SW480 (cell line): ENCODE measurements at places on chromosomes 4 and X.

DNA sequence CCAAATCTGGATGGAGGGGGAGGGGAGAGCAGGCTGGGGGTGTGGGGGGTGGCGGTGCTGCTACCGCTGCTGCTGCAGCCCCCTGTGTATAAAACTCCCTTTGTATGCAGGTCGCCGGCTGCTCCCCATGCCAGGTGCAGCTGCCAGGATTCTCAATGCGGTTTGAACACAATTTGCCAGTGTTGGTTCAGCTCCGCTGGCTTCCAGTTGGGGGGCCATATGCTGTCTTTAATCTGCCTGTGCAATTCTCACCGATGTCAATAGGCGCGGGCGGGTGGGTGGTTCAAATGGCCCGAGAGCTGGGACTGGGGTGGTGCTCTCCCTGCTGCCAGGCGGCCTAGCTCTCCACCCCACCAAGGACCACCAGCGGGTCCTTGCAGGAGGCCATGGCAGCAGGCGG lies 257.6 kb downstream of the BCOR start:
- DNase-seq = no peak

- no peak for DNase-seq
Measured at GRCh38 chr4:1850276-1850675, 5.7 kb downstream of the LETM1 start.

DNA sequence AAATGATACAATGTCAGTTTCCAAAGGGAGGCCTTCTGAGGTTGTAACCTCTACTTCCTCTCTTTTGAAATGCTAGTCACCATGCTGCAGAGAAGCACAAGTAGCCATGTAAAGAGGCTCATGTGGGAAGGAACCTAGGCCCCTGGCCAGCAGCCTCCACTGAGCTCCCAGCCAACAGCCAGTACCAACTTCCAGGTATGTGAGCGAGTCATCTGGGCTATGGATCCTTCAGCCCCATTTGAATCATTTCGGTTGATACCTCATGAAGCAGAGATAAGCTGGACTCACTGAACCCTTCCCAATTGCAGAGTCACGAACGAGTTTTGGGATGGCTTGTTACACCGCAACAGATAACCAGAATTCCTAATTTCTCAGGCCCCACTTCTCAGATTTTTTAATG lies 187.0 kb upstream of the LDB2 start:
- no peak for DNase-seq

GRCh38 chr4:108980455-108981239 lies 217.8 kb upstream of the ETNPPL start:
- no peak for DNase-seq

DNA sequence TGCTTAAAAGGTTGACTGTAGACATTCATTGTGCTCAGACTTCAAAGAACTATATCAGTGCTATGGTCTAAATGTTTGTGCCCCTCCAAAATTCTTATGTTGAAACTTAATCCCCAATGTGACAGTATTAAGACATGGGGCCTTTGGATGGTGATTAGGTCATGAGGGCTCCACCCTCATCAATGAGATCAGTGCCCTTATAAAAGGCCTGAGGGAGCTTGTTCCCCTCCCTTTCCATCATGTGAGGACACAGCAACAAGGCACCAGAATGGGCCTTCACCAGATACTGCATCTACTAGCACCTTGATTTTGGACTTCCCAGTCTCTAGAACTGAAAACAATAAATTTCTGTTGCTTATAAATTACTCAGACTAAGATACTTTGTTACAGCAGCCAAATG lies 28.3 kb downstream of the CLOCK start:
- DNase-seq = no peak

GRCh38 chr4:182808673-182809416 lies 108.3 kb downstream of the DCTD start:
- DNase-seq = peak; percentile 18

GRCh38 chrX:35919536-35920309 lies at the start of gene CFAP47:
Gene CFAP47, plus strand, starts transcription at chrX:35919734. Its CDS starts 66 bp downstream, at chrX:35919800.
- peak; percentile 51 for DNase-seq

DNA sequence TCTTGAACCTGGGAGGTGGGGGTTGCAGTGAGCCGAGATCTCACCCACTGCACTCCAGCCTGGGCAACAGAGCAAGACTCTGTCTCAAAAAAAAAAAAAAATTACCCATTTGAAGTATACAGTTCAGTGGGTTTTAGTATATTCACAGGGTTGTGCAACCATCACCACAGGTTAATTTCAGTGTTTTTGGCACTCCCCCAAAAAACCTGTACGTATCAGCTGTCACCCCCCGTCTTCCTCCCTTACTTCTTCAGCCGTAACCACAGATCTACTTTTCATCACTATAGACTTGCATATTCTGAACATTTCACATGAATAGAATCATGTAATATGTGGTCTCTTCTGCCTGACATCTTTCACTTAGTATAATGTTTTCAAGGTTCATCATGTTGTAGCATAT lies 11.7 kb upstream of the PTTG2 start:
- no peak for DNase-seq

GRCh38 chr4:23934915-23935314 lies 45.1 kb upstream of the PPARGC1A start:
- peak; percentile 19 for DNase-seq

GRCh38 chr4:144645631-144646522 lies at the start of gene HHIP:
Gene HHIP, plus strand, starts transcription at chr4:144646156. Its CDS starts 520 bp downstream, at chr4:144646676.
- DNase-seq = no peak

GRCh38 chrX:15298201-15298600 lies 17.2 kb downstream of the ASB11 start:
- no peak for DNase-seq

DNA sequence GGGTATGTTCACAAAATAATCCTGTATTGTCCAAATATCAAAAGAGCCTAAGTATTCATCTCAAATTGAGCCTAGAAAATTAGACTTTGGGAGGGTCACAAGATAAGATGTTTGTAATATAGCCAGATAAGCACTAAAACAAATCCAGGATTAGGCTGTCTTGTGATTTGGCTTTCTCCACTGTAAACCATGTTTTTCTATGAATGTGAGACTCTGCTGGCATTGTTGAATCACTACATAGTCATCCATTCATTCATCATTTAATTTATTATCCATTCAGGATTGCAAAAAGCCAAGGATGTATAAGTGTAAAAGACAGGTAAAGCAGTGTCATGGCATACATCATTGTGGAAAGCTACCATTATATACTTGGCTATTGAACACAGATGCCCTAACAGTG lies 148.0 kb downstream of the GRID2 start:
- DNase-seq = no peak

DNA sequence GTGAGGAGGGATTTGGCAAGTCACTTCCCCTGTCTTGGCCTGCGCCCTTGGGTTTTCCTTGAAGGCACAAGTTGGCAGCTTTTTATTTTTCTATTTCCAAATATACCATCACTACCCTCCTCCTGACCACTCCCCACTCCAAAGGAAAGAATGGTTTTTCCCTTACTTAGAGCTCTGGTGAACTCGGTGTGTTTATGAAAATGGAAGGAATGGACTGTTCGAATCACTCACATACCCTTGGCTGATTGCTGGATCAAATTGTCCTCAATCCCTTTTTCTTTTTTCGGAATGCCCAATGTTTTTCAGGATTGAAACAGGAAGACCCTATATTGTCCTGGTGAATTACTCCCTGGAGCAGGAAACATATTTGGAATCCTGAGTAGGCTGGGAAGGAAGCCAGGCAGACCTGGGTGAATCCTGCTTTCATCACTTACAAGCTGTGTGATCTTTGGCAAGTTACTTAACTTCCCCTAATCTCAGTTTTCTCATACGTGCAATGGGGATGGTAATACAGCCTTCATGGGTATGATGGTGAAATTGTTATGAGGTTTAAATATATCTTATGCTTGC lies 70.7 kb downstream of the RTL5 start:
- no peak for DNase-seq

- DNase-seq = no peak
Measured at GRCh38 chrX:71466979-71467523, 65.9 kb upstream of the OGT start.

DNA sequence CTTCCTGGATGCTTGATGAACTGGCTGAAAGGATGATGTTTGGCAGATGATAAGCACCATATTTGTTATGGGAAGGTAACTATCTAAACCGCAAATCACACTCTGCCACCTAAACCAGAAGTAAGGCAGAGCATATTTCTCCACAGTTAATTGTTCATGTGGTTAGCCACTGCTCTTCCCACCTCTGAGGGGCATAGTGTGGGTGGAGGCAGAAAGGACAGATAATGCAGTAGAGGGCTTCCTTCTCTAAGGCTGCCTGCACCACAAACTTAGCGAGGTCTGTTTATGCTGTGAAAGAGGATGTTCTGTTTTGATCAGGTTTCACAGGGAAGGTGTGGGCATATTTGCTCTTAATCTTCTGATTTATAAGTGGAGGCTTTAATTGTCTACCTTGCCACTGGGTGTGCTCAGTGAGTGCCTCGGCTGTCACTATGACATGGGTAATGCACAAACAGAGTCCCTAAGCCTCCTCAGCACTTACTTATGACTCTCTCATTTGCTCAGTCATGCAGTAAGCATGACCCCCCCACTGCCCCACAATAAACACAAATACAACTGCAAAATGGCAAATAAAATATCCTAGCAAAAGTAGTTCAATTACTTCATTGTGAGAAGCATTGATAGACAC lies 401.0 kb downstream of the TMA16 start:
- DNase-seq = peak; percentile 0

DNA sequence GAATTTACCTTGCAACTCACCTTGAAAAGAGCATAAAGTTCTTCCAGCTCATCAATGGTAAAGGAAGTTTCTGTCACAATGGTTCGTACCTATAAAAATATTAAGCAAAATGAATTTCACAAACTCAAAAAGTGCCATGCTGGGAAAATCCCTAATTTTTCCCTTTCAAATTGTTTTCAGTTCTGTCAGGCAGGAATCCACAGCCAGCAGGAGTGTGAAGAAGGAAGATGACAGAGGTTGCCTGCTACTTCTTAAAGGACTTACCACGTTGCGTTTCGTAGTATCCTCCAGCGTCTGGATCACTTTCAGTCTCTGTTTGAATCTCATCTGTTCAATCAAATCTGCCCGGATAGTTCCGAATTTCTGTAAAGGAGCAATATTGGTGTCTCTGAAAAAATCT lies 70.3 kb upstream of the UCP1 start:
- no peak for DNase-seq

DNA sequence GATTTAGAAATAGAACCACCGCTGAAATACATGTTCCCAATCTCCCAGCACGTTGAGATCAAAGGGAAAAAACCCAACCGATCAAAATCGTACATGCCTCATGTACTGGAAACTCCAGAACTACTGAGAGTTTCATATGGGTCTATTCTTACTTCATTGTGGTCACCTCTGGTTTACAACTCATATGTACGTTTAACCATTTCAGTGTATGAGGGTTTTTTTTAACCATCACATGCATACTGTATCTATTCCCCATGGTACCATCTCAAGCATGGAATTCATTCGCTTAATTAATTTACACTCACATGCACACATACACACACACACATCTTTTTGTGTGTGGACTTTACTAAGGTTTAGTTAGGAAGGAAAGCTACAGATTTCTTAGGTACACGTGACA lies 46.0 kb upstream of the CLNK start:
- DNase-seq = no peak

DNA sequence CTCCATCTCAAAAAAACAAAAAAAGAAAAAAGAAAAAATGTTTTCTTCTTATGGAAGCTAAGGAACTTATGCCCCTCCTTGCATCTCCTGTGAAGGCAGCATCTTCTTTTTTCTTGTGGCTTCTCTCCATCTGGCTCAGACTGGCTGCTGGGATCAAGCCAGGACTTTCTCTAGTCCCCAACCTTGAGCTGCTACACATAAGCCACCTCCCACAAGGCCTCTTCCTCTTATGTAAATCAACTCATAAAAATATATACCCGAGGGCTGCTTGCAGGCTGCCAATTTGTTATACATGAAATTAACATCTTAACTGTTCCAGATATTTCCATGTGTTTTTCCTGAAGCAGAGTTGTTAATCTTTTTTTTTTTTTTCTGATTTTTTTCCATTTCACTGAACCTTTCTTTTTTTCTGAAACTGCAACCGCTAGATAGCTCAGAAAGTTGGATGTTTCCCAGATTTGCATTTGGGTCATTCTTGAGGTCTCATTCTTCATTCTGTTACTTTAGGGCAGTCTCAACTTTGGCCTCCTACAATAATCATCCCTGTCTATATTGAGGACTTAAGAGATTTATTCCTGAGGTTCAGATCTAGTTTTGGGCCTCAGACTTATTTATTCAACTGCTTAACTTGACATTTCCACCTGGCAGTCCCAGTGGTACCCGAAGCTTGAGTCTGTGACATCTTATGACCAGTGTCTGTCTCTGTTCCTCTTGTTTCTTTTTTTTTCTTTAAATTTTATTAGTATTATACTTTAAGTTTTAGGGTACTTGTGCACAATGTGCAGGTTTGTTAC lies 10.3 kb downstream of the SNX25 start:
- DNase-seq = no peak

DNA sequence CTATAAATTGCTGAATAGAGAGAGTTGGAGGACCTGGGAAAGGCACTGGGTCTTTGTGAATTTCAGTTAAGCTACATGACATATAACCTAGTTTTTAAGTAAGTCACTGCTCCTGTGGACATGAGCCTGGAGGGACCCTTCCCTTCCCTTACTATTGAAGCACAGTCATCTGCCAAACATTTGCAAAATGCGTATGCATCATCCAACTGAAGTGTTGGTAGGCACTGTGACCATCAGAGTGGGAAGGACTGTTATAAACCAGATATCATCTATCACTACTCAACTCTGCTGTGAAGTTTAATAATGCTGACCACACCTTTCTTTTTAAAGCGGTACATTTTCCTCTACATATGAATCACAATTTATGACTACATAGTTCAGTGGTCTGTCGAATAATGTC lies 5.2 kb downstream of the GABRA3 start:
- peak; percentile 22 for DNase-seq

DNA sequence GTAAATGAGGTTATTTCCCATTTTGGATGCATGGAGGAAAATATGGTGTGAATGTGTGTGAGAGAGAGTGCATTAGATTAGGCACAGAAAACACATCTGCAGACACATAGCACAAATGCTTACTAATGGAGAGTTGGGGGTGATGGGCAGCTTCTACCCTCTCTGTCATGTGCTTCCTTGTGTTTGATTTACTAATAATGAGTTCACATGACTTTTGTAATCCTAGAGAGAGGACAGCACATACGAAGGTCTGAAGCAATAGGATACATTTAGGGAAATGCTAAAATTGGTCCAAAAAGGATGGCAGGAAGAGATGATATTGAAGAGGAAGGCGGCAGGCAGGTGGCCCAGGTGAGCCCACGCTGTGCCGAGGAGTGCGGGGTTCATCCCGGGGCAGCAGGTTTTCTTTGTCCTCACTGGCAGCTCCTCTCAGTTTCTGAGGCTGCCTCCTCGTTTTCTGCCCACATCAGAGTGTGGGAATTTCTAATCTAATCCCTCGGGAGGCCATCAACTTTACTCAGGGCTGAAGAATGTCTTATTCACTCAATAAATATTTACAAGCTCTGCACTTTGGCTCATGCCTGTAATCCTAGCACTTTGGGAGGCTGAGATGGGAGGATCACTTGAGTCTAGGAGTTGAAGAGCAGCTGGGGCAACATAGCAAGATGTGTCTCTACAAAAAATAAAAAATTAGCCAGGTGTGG lies 15.9 kb upstream of the MAP9 start:
- peak; percentile 1 for DNase-seq

DNA sequence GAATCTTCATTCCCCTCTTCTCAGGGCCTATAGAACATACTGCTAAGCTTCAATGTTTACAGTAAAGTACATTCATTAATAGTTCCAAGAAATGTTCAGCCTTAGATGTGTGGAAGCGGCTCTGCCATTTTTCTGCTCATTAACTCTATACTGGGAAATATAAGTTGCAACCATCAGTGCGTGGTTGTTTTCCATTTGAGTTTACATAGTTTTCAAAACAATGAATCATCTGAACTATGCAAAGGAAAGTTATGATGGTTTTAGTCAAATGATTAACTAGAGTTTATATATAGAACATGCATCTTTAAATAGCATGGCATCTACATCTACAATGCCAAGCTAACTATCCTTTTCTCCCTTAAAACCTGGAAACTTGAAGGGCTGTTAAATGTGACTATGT lies 29.6 kb downstream of the LEF1 start:
- DNase-seq = no peak
